ENCODE measurements at places on chromosomes 5 and 9. TPM values are rescaled to one million over a fixed set of nuclear protein-coding genes. Genes with fewer than 3 reads are reported as not detected.

Gene PCDHGB4
- total RNA-seq = 6.5 TPM

Gene PRKAA1
- total RNA-seq = 83.5 TPM

Gene OBP2A
- total RNA-seq = not detected

Gene CDKN2A
- total RNA-seq = 9.3 TPM

Gene IFNA21
- not detected for total RNA-seq

Gene PCDHGC5
- 1.2 TPM for total RNA-seq

Gene REXO4
- 29.5 TPM for total RNA-seq

Gene PTGES2
- 69.6 TPM for total RNA-seq

Gene MORN5
- not detected for total RNA-seq

Gene LRRC19
- not detected for total RNA-seq

DNA sequence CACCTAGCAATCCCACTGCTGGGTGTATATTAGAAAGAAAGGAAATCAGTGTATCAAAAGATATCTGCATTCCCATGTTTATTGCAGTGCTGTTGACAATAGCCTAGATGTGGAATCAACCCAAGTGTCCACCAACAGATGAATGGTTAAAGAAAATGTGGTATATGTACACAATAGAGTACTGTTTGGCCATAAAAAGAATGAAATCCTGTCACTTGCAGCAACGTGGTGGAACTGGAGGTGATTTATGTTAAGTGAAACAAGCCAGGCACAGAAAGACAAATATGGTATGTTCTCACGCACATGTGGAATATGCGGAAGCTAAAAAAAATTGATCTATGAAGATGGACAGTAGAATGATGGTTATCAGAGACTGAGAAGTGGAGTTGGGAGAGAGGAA lies 221.6 kb upstream of the DAP start:
- no peak for DNase-seq

GRCh38 chr9:38431116-38431515 lies 6.9 kb upstream of the IGFBPL1 start:
- DNase-seq = no peak

DNA sequence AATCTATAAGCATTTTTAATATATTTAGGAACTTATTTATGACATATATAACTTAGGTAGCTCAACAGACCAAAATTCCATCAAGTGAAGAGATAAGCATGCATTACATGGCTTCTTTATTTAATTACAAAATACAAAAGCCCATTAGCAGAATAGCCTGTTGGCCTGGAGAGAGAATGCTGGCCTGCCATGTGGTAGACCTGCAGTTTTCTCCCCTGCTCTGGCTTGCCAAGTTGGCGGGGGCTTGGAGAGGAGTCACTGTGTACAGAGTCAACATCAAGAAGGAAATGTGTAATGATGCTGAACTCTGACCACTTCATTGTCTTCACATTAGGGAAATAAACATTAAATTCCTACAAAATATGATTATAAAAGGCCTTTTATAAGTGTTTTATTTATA lies 69.8 kb upstream of the CNTLN start:
- peak; percentile 85 for DNase-seq

GRCh38 chr9:93893899-93894690 lies 61.1 kb downstream of the BARX1 start:
- DNase-seq = no peak

- no peak for DNase-seq
These were observed 11.0 kb downstream of the IGFBPL1 start for GRCh38 chr9:38413283-38413682.

DNA sequence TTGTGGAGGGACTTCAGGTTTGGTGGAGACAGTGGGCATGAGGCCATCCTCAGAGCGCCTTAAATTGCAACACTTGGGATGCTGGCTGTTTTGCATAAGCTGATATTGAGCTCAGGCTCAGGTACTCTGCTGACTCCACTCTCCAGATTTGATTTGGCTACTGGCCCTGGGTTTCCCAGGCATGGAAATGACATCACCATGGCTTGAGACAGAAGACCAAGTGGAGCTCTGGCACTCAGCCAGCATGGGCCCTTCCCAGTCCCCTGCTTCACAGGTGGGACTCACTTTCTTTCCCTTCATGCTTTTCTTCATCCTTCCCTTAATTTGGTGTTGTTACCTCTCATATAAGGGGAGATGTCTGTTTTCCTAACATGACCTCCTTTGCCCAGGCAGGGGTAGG lies 72.0 kb upstream of the IL12B start:
- no peak for DNase-seq

DNA sequence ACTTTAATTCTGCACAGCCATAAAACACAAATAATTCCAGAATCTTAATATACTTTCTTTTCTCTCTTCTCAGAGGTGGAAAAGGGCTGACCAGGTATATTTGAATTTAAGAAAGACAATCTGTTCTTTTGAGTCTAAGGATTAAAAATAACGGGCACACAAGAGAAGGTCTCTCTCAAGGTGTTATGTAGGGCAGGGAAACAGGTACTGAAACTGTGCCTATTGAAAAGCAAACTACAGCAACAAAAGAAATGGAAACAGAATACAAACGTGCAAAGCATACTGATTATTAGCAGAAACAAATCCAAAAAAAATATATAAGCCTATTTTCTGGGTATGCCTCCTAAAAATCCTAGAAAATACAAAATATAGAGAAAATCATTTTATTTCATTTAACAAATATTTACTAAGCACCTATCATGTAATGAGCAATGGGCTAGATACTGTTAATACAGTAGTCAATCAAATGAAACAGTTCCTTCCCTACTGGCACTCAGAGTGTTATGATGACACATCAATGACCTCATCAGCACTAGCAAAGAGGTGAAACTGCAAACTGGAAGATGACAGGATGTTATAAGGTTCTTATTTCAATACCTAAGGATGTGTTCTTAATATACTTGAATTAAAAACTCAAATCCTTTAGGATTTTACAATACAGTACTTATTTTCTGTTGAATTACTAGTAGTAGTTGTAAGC lies 87.7 kb downstream of the AUH start:
- DNase-seq = peak; percentile 32

GRCh38 chr9:116644091-116644688 lies 42.9 kb upstream of the TRIM32 start:
- no peak for DNase-seq

- peak; percentile 39 for DNase-seq
These were observed 451.8 kb downstream of the RAB3C start for GRCh38 chr5:59034498-59035186.

DNA sequence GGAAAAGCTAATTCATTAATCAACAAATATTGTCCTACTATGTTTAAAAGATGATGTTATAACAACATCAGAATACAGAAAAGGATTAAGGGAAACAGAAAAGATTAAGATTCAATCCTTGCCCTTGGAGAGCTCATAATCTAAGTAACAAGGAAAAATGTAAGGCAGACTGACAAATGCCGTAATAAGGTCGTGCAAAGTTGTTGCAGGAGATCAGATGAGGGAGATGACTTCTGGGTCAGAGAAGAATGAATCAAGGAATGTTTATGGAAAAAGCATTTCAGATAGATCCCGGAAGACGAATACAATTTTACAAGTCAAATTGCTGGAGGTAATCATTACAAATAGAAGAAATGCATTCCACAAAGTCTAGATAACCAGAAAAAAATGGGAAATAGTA lies 6.4 kb downstream of the ADAMTS6 start:
- DNase-seq = peak; percentile 66

GRCh38 chr5:6745706-6746222 lies 32.5 kb downstream of the TENT4A start:
- DNase-seq = peak; percentile 70

DNA sequence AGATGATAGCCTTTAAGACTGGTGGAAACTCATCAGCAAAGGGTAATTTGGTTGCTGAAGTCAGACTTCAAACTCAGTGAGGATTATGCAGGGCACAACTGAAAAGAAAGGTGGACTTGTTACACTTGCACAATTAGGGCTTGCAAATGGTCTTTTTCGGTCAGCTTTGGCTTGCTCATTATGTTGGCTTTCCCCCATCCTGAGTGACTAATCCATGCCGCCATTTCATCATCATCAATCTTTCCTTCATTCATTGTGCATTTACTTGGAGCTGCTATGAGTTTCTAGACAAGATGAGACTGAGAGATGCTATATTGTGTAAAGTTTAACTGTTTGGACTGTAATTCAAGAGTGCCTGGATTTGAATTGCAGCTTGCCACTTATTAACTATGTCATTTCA lies 134.8 kb upstream of the PPP1R2B start:
- DNase-seq = no peak

DNA sequence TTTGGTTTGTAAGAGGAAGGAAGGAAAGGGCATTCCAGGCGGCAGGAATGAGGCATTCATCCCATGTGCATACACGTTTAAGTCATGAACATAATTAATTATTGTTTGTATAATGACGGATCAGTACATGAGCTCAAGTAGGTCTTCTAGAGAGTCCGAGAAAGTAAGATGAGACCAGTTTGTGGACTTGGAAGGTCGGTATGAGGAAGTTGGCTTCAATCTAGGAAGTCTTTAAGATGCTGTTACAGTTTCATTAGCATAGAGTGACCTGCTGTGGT lies 2.1 kb downstream of the GTF3C4 start:
- DNase-seq = peak; percentile 49

DNA sequence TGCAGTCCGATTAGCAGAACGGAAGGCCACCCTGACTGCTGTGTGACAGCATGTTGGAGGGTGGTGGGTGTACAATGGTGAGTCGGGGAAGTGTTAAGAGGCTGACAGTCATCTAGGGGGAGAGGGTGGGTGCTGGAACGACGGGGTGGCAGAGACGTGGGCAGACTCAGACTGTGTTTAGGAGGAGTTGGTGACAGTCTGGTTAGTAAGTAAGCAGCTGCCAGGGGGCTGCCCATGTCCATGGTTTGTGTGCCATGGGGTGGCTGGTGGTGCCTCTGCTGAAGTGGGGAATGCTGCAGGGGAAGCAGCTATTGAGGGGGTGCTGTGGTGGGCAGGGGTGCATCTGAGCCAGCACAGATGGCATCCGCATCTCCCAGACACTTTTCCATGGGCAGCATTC lies 51.3 kb upstream of the BOD1 start:
- no peak for DNase-seq

DNA sequence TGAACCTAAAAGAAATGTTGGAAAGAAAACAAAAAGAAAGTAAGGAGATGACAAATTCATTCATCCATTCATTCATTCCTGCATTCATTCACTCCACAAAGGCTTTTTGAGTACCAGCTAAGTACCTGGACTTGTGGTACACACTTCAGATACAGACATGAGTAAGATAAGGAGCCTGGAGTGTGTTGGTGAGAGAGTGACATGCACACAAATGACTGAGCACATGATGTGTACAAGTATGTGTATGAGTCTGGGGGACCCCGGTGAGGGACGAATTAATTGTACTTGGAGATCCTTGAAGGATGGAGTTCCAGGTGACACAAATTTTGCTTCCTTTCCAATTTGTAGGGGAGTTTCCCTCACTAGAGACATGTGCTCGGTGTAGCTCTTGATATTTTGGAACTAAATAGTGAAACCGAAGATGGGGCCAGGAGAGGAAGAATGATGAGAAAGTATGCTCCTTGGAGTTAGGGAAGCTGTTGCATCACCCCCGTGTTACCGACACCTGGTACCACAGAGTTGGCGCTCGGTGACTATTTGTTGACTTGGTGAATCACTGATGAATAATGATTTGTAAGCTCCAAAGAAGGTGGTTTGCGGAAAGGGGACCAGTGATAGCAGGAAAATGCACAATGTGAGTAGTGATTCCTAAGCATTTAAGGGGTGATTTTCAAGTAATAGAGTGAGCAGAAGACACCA lies 509.8 kb downstream of the CCDC171 start:
- peak; percentile 5 for DNase-seq

DNA sequence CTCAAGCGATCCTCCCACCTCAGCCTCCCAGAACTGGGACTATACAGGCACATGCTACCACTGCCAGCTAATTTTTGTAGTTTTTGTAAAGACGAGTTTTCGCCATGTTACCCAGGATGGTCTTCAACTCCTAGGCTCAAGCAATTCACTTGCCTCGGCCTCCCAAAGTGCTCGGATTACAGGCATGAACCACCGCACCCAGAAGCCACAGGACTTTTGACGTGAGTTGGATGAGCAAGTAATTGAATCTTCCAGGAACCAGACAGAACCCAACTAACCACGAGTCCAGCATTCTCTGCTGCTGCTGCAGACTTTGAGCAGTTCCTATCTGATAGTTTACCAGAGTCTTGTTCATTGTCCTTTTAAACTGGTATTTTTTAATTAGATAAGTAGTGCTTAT lies 9.6 kb upstream of the ATP6V0E1 start:
- DNase-seq = no peak

DNA sequence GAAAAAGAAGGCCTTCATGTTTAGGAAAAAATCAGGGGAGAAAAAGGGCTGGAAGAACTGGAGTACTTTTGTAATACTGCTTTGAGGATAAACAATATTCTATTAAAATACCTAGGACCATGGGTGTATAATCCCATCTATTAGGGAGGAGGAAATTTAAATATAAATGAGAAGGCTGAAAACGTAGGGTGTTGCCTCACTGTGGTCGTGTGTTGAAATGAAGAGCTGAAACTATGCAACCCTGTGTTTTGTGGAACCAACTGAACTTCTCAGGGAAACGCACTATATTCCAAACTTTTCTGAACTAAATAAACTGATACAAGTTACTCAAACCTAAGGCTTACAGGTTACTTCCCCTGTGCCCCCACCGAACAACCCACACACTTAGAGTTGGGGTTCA lies 4.5 kb upstream of the CNTLN start:
- no peak for DNase-seq

- DNase-seq = no peak
These were observed 19.5 kb downstream of the IGIP start for GRCh38 chr5:140145256-140145655.

- no peak for DNase-seq
These were observed 22.6 kb upstream of the BRINP1 start for GRCh38 chr9:119391878-119392277.

GRCh38 chr5:40685193-40685592 lies 5.5 kb downstream of the PTGER4 start:
- DNase-seq = peak; percentile 37

Measured in endothelial cell of umbilical vein (primary cell).